ENCODE measurements at places on chromosomes 1 and 21. TPM values are rescaled to one million over a fixed set of nuclear protein-coding genes. Genes with fewer than 3 reads are reported as not detected.

DNA sequence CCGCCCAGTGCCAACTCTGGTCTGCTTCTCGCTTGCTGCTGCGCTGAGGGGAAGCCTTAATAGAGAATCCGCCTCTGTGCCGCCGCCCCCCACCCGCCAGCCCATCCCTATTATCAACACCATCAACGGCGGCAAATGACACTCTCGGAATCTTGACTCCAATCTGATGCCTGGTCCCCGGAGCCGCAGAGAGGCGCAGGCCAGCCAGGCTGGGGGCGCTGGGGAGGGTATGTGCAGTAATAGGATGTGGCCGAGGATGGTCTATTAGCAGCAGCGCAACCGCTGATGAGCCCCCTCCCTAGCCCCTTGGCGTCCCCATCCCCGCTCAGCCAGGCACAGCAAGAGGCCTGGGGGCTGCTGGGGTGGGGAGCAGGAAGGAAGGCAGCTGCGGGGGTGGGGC is 15.1 kb upstream of the DMBX1 start:
- no peaks in the 10 kb centered on the region for H3K4me1 ChIP-seq
- H3K4me3 ChIP-seq = no peak overlapping the region

DNA sequence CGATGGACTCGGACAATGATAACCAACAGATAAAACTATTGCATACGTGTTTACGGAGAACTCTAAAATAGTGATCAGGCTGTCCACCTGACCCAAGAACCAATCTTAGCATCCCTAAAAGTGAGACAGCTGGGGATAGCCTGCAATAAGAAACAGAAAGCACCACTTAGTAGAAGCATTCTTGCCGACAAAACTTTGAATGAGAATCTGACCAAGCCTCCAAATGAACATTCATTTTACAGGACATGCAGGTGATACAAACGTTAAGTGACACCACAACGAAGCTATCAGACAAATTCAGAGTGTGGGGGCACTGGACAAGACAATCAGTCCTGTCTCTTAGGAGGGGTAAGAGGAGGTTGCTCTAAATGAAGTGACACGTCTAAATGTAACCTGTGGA is 1.2 kb downstream of the PSMG1 start:
- H3K4me3 ChIP-seq = peak overlapping the region; percentile 83
- H3K27me3 ChIP-seq = no peaks in the 10 kb centered on the region
- H3K4me1 ChIP-seq = no peaks in the 10 kb centered on the region
- DNase-seq = no peak
- H3K36me3 ChIP-seq = no peaks in the 10 kb centered on the region
- H3K27ac ChIP-seq = no peak overlapping the region

DNA sequence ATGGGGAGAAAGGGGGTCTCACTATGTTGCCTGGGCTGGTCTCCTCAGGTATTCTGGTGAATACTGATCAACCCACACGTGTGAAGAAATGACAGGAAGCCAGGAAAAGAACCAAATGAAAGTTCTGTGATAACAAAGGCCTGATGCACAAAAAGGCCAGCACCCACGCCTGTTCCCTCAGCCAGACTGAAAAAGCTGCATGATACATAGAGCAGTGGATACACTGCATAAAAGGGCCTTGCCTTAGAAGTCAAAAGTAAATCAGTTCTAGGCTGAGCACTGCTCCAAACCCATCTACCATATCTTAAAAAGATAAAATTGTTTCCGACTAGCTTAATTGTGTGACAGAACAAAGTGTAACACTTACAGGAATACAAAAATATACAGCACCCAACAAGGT is 36.9 kb upstream of the PSMG1 start:
- H3K4me1 ChIP-seq = no peaks in the 10 kb centered on the region
- no peak overlapping the region for H3K27ac ChIP-seq
- no peaks in the 10 kb centered on the region for H3K36me3 ChIP-seq
- no peak overlapping the region for H3K4me3 ChIP-seq

- H3K4me3 ChIP-seq = no peak overlapping the region
- no peak overlapping the region for H3K27ac ChIP-seq
- H3K36me3 ChIP-seq = no peaks in the 10 kb centered on the region
- no peaks in the 10 kb centered on the region for H3K4me1 ChIP-seq
These were observed 113.5 kb downstream of the NTNG1 start for GRCh38 chr1:107254306-107254705.

DNA sequence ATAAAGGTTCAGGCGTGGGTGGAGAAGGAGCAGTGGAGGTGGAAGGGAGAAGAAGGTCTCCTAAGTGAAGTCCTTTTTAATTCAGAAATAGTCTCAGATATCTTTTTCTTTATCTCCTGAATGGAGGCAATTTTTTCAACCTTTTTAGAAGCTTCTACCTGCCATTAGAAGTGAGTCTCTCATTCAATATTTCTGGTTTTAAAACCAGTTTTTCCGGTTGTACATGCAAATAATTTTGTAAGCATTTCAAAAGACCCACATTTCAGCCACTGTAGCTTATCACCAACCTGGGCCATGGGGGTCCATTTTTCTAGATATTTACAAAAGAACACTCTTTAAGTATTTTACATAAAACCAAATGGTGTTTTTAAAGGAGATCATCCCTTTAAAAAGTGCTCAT is 1280.2 kb downstream of the NCAM2 start:
- no peak for DNase-seq
- no peak overlapping the region for H3K4me3 ChIP-seq
- H3K4me1 ChIP-seq = no peaks in the 10 kb centered on the region
- H3K27me3 ChIP-seq = no peaks in the 10 kb centered on the region

- no peaks in the 10 kb centered on the region for H3K36me3 ChIP-seq
- no peaks in the 10 kb centered on the region for H3K4me1 ChIP-seq
- no peak overlapping the region for H3K27ac ChIP-seq
These were observed 123.5 kb downstream of the TIAM1 start for GRCh38 chr21:31220575-31220974.

DNA sequence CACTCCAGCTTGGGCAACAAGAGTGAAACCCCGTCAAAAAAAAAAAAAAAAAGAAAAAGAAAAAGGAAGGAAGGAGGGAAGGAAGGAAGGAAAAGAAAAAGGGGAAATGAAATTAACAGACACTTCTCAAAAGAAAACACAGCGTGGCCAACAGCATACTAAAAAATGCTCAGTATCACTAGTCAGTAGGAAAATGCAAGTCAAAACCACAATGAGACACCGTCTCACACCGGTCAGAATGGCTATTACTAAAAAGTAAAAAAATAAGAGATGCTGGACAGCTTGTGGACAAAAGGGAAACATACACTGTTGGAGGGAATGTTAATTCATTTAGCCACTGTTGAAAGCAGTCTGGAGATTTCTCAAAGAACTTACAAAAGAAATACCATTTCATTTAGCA is 369.5 kb upstream of the BRINP3 start:
- DNase-seq = no peak
- no peaks in the 10 kb centered on the region for H3K27me3 ChIP-seq
- H3K36me3 ChIP-seq = no peaks in the 10 kb centered on the region

- no peaks in the 10 kb centered on the region for H3K4me1 ChIP-seq
- no peaks in the 10 kb centered on the region for H3K27me3 ChIP-seq
- no peaks in the 10 kb centered on the region for H3K36me3 ChIP-seq
- H3K4me3 ChIP-seq = peak overlapping the region; percentile 66
These were observed 758 bp downstream of the NAXE start for GRCh38 chr1:156592158-156592909.

- H3K36me3 ChIP-seq = no peaks in the 10 kb centered on the region
- H3K27me3 ChIP-seq = no peaks in the 10 kb centered on the region
- H3K27ac ChIP-seq = no peak overlapping the region
- DNase-seq = no peak
- no peaks in the 10 kb centered on the region for H3K4me1 ChIP-seq
These were observed 131.5 kb downstream of the CNIH3 start for GRCh38 chr1:224747578-224747977.

DNA sequence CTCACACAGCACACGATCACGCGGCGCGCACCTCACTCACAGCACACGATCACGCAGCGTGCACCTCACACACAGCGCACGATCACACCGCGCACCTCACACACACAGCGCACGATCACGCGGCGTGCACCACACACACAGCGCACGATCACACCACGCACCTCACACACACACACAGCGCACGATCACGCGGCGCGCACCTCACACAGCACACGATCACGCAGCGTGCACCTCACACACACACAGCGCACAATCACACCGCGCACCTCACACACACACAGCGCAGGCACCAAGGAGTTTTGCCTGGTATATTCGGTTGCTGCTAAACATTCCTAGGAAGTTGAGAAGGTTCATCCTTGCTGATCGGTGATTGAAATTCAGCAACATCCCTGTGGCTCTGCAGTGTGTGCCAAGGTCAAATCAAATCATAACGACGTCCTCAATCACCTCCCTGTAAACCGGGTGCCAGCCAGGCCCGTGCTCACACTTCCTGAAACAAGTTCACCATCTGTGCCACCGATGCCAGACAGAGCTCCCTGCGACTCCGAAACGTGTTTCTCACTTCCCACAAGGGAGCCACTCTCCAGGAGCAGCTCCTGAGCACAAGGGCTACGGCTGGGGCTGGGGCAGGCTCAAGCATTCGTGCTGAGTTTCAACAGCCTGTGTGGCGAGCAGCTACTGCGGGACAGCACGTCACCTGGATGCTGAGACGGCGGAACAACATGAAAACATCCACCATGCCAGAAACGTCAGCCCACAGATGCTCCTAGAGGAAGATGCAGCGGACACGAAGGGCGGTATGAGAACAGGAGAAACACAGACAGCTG is 30.2 kb downstream of the WDR4 start:
- no peak overlapping the region for H3K4me3 ChIP-seq
- no peak overlapping the region for H3K27ac ChIP-seq
- no peaks in the 10 kb centered on the region for H3K36me3 ChIP-seq
- H3K27me3 ChIP-seq = no peaks in the 10 kb centered on the region

DNA sequence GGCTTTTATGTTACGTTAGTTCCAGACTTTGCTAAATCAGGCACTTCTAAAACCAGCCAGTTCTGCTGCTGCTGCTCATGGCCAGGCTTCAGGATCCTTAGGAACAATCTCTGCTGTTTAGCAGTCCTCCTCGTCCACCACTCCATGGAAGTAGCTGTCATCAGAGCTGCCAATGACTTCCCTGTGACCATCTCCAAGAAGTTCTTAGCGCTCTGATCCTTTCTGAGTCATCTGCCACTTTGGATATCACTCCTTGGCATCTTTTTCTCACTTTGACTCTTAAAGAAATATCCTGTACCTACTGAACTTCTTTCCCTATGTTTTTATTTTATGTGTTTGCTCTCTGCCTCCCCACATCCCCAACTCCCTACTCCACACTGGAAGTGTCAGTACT is 14.7 kb upstream of the IRF2BP2 start:
- no peaks in the 10 kb centered on the region for H3K4me1 ChIP-seq
- no peak for DNase-seq
- H3K27ac ChIP-seq = no peak overlapping the region

GRCh38 chr21:32337206-32337605 is 38.6 kb downstream of the MRAP start:
- H3K27ac ChIP-seq = no peak overlapping the region
- H3K4me3 ChIP-seq = no peak overlapping the region
- H3K36me3 ChIP-seq = no peaks in the 10 kb centered on the region
- H3K27me3 ChIP-seq = no peaks in the 10 kb centered on the region

GRCh38 chr1:206550446-206550845 is 43.1 kb downstream of the RASSF5 start:
- H3K36me3 ChIP-seq = no peaks in the 10 kb centered on the region
- no peaks in the 10 kb centered on the region for H3K4me1 ChIP-seq
- no peak overlapping the region for H3K27ac ChIP-seq
- no peak overlapping the region for H3K4me3 ChIP-seq

GRCh38 chr1:228344631-228345072 is 62.0 kb downstream of the TRIM11 start:
- H3K4me1 ChIP-seq = no peaks in the 10 kb centered on the region
- no peaks in the 10 kb centered on the region for H3K36me3 ChIP-seq
- peak; percentile 6 for DNase-seq
- H3K27ac ChIP-seq = no peak overlapping the region

GRCh38 chr1:231610388-231610787 is 16.2 kb upstream of the DISC1 start:
- no peak overlapping the region for H3K27ac ChIP-seq
- DNase-seq = no peak
- H3K4me1 ChIP-seq = no peaks in the 10 kb centered on the region
- H3K36me3 ChIP-seq = no peaks in the 10 kb centered on the region

- no peak overlapping the region for H3K4me3 ChIP-seq
- H3K4me1 ChIP-seq = no peaks in the 10 kb centered on the region
- H3K27ac ChIP-seq = no peak overlapping the region
- no peak for DNase-seq
- no peaks in the 10 kb centered on the region for H3K36me3 ChIP-seq
These were observed 246.6 kb downstream of the RRAGC start for GRCh38 chr1:38612951-38613350.

- H3K27ac ChIP-seq = no peak overlapping the region
- H3K27me3 ChIP-seq = no peaks in the 10 kb centered on the region
- DNase-seq = no peak
- H3K4me3 ChIP-seq = no peak overlapping the region
These were observed 6.0 kb downstream of the EDARADD start for GRCh38 chr1:236400061-236400603.

- no peaks in the 10 kb centered on the region for H3K4me1 ChIP-seq
- DNase-seq = no peak
- H3K27me3 ChIP-seq = no peaks in the 10 kb centered on the region
- H3K4me3 ChIP-seq = no peak overlapping the region
These were observed 220.8 kb upstream of the ZP4 start for GRCh38 chr1:238111516-238111915.

- H3K27ac ChIP-seq = no peak overlapping the region
- peaks cover 18% of the 10 kb centered on the region for H3K4me1 ChIP-seq
- H3K4me3 ChIP-seq = no peak overlapping the region
- DNase-seq = no peak
These were observed 3.0 kb downstream of the NTRK1 start for GRCh38 chr1:156863631-156864030.

- DNase-seq = no peak
- no peaks in the 10 kb centered on the region for H3K27me3 ChIP-seq
- no peaks in the 10 kb centered on the region for H3K4me1 ChIP-seq
- H3K36me3 ChIP-seq = no peaks in the 10 kb centered on the region
These were observed 5.6 kb upstream of the TNFSF18 start for GRCh38 chr1:173056365-173056764.

GRCh38 chr1:30670240-30671060 is 52.9 kb downstream of the MATN1 start:
- H3K36me3 ChIP-seq = no peaks in the 10 kb centered on the region
- DNase-seq = peak; percentile 51
- H3K27me3 ChIP-seq = no peaks in the 10 kb centered on the region
- no peaks in the 10 kb centered on the region for H3K4me1 ChIP-seq
- H3K4me3 ChIP-seq = no peak overlapping the region

The OR2W3 gene
- 0.49 TPM for total RNA-seq

The POU3F1 gene
- total RNA-seq = not detected

The AMY1C gene
- not detected for total RNA-seq

The HHAT gene
- 2.3 TPM for total RNA-seq

The TBX15 gene
- total RNA-seq = not detected

The KCNE2 gene
- total RNA-seq = not detected

The ZYG11B gene
- total RNA-seq = 43.8 TPM

The TMOD4 gene
- total RNA-seq = 0.26 TPM

The LCE1B gene
- total RNA-seq = not detected

Data from uterus (tissue), 4 donors.